H9 (cell line): ENCODE measurements at places on chromosomes 5 and 9.

DNA sequence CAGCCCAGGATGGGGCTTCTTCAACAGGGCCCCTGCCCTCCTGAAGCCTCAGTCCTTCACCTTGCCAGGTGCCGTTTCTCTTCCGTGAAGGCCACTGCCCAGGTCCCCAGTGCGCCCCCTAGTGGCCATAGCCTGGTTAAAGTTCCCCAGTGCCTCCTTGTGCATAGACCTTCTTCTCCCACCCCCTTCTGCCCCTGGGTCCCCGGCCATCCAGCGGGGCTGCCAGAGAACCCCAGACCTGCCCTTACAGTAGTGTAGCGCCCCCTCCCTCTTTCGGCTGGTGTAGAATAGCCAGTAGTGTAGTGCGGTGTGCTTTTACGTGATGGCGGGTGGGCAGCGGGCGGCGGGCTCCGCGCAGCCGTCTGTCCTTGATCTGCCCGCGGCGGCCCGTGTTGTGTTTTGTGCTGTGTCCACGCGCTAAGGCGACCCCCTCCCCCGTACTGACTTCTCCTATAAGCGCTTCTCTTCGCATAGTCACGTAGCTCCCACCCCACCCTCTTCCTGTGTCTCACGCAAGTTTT is 23.6 kb downstream of the PCDHGC5 start:
- H3K36me3 ChIP-seq, result peaks cover 24% of the 10 kb centered on the region
- DNase-seq, result peak; percentile 97
- peaks cover 4% of the 10 kb centered on the region; the same call in 1 of the 2 replicates for H3K4me1 ChIP-seq
- H3K4me3 ChIP-seq, result peak overlapping the region; percentile 88
- no peak overlapping the region for H3K27ac ChIP-seq

DNA sequence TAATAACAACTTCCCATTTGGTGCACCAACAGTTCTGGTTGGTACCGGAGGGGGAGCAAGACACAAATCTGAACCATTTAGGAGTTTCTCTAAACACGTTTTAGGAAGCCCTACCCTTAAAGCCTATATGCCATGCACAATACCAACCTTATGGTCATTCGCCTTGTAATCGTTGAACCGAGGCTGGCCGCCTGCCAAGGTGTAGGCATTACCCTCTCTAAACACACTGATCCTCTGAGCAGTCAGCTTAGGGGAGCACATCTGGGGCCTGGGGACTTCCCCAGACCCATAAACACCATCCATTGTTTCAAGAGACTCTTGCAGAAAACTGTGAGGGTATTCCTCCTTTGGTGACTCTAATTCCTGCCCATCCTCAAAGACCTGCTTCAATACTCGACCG is 328 bp downstream of the GRXCR2 start:
- no peak overlapping the region for H3K27ac ChIP-seq
- H3K4me1 ChIP-seq, result no peaks in the 10 kb centered on the region

GRCh38 chr5:34452170-34452828 is 203.8 kb upstream of the RAI14 start:
- H3K36me3 ChIP-seq, result peaks cover 5% of the 10 kb centered on the region; the same call in 1 of the 3 replicates
- H3K4me3 ChIP-seq, result no peak overlapping the region
- H3K4me1 ChIP-seq, result no peaks in the 10 kb centered on the region
- H3K27me3 ChIP-seq, result no peaks in the 10 kb centered on the region
- no peak overlapping the region for H3K27ac ChIP-seq
- no peak for DNase-seq

DNA sequence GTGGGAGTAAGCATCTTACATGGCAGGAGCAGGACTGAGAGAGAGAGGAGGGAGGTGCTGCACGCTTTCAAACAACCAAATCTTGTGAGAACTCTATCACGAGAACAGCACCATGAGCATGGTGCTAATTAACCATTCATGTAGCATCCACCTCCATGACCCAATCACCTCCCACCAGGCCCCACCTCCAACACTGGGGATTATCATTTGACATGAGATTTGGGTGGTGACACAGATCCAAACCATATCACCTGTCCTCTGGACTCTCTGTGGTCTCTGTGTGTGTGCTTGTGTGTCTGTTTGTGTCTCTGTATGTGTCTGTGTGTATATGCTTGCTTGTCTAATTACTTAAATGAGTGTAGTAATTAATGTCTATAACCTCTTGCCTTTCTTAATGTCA is 31.1 kb downstream of the SEC61B start:
- no peak for DNase-seq
- no peak overlapping the region for H3K27ac ChIP-seq
- H3K36me3 ChIP-seq, result no peaks in the 10 kb centered on the region
- H3K27me3 ChIP-seq, result no peaks in the 10 kb centered on the region
- H3K4me3 ChIP-seq, result no peak overlapping the region
- no peaks in the 10 kb centered on the region for H3K4me1 ChIP-seq

- H3K36me3 ChIP-seq, result peaks cover 21% of the 10 kb centered on the region
- H3K4me1 ChIP-seq, result no peaks in the 10 kb centered on the region
- peaks cover 3% of the 10 kb centered on the region; the same call in 1 of the 2 replicates for H3K27me3 ChIP-seq
- no peak overlapping the region for H3K4me3 ChIP-seq
- no peak for DNase-seq
- H3K27ac ChIP-seq, result no peak overlapping the region
Measured at GRCh38 chr9:130262771-130263170, 2.8 kb upstream of the HMCN2 start.

DNA sequence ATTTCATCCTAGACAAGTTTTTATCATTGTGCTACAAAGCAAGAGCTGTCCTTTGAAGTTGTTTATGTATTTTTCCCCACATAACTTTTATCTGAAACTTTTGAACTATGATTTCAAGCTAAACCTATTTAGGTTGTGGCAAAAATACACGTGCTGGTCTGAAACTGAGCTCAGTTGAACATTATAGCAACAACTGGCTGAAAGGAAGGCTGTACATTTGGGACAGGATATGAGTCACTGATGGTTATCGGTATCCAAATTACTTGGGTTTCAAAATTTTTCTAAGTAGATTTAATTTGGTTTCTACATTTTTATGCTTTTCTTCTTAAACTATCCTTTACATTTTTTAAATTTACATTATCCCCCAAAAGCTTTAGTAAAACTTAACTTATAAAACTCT is 627.3 kb upstream of the NUDT12 start:
- H3K36me3 ChIP-seq, result peaks cover 21% of the 10 kb centered on the region
- DNase-seq, result no peak
- H3K27me3 ChIP-seq, result no peaks in the 10 kb centered on the region
